ENCODE measurements at places on chromosomes 12 and 14.

- no peak for DNase-seq
These were observed 42.2 kb downstream of the PPFIBP1 start for GRCh38 chr12:27566159-27566558.

DNA sequence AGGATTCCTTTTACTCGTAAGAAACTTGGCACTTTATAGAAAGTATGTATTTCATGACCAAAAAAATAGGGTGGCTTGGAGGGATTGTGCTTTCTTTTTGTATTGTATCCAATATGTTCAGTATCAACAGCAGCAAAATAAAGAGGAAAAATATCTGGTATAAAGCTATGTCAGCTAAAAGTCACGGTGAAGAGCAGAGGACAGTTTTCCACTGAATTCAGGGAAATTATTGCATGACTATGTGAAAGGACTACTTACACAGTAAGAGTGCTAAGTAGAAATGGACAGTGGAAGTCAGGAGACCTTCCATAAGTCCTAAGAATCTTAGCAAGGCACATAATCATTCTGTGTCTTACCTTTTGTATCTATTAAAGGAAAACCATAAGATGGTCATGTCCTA lies 19.3 kb downstream of the TSHR start:
- no peak for DNase-seq

- DNase-seq, result no peak
These were observed 9.6 kb upstream of the ENDOU start for GRCh38 chr12:47734725-47735480.

- DNase-seq, result no peak
These were observed 883.7 kb downstream of the GALC start for GRCh38 chr14:87109271-87109670.

DNA sequence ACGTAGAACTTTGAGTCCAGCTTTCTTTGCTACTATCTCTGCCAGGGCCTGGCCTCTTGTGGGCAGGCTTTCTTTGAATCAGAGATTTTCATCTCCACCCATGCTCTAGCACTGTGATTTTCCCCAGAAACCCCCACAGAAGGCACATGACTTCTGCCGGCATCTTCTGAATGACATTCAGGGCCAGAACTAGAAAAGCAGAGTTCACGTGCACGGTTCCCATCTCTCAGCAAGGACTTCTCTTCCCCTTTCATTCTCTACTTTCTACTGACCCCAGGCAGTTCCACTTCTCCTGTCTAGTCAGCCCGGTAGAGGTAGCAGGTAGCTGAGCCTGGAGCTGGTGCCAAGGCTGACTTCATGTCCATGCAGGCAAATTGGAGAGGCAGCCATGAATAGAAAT lies 26.9 kb downstream of the BATF start:
- no peak for DNase-seq

DNA sequence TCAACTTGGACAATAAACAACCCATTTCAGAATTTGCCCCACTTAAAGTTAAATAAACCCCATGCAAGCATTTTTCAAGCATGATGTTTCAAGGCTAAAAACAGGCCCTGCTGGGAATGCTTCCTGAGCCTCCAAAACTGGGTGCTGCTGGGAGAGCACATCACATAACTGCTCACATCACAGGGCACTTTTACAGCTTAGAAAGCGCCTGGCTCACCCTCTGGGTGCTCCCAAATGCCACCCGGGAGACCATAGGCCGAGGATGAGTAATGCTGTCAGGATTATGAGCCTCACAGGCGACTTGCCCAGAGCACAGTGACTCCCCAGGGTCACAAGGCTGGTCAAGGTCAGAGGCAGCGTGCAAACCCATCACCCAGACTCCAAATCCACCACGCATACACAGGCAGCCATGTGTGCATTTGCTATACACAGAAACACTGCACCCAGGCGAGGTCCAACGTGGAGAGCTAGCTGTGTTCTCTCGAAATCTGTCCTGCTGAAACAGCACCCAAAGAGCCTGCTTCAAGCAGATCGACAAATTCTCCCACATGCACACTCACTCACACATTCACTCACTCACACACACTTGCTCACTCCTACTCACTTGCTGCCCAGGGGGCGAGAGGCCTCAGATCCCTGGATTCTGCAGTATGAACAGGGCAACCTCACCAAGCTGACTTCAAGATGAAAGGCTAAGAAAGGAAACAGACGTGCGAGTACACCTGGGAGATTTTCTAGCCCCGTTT lies 58.7 kb downstream of the ITPK1 start:
- no peak for DNase-seq

GRCh38 chr14:47278233-47278842 lies 397.1 kb downstream of the MDGA2 start:
- DNase-seq, result no peak

GRCh38 chr12:71710276-71711125 lies 24.6 kb downstream of the TMEM19 start:
- DNase-seq, result no peak

- DNase-seq, result no peak
These were observed 64.5 kb downstream of the TMTC3 start for GRCh38 chr12:88206601-88207000.

GRCh38 chr12:42421844-42422779 lies 96.1 kb downstream of the PPHLN1 start:
- no peak for DNase-seq

- DNase-seq, result no peak
These were observed 799 bp downstream of the THTPA start for GRCh38 chr14:23556700-23557440.

GRCh38 chr14:77909911-77910310 lies 110.0 kb downstream of the ADCK1 start:
- no peak for DNase-seq

GRCh38 chr12:3532931-3533702 lies 42.1 kb downstream of the PRMT8 start:
- DNase-seq, result no peak

GRCh38 chr12:121751034-121751433 lies 38.5 kb downstream of the TMEM120B start:
- no peak for DNase-seq

GRCh38 chr12:31853977-31854376 lies 105.2 kb upstream of the RESF1 start:
- DNase-seq, result no peak

DNA sequence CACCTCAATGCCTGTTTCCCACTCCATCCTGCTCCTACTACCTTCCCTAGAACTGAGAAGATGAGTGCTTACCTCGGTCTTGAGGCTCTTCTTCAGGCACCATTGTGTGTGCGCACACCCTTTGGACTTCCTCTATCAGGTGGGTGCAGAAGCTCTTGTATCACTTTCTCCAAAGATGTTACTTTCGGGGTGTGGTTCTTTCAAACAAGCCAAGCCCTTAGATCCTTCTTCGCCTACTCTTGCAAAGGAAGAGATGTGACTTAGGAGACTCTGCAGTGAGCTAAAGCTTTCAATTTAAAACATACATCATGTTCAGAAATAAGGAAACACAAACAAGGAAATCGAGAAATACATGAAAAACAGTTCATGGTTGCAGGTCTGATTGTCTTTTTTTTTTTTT lies at the start of gene CLEC4C:
CLEC4C (minus strand) TSS at position 130 of the 400 bp plus-strand sequence; CDS start at position 103, 27 bp downstream.
- DNase-seq, result no peak

GRCh38 chr12:53051881-53052412 lies 2.1 kb downstream of the TNS2 start:
- DNase-seq, result no peak

GRCh38 chr12:50151047-50151687 lies 16.0 kb downstream of the CERS5 start:
- no peak for DNase-seq

GRCh38 chr12:57940052-57940914 lies 1.1 kb upstream of the ATP23 start:
- DNase-seq, result no peak

- no peak for DNase-seq
These were observed 224.4 kb downstream of the KSR2 start for GRCh38 chr12:117744418-117744817.

DNA sequence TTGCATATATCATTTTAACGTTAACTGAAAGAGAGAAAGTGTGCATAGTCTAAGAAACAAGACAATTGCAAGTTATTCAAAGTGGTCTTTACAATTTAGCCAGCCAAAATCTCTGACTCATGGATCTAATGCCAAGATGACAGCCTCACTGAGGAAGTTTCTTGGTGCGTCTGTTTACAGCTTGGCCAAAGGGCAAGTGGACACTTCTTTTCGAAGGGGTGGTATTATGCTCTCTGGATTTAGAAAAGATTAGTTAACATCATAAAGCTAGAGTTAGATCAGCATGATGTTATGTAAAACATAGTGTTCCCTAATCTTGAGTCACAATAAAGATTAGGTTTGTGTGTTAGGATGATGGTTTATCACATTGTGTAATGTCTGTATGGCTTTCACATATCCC lies 51.5 kb upstream of the SLC2A13 start:
- no peak for DNase-seq

DNA sequence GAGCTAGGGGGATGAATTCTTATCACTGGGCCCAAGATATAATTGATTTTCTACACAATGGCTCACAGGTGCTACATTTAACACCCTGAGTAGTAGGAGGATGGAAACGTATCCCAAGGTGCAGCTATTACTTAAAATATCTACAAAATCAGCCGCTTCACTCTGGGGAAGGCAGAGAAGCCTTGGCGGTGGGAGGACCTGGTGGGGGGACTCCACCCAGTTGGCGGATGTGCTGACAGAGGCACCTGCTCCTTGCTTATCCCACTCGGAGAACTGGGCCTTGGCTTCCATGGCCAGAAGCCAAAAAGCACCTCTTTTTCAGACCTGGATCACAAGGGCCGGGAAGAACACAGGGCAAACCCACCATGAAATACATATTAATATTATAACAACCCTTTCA lies 106.3 kb downstream of the OTX2 start:
- no peak for DNase-seq

GRCh38 chr12:131366261-131366871 lies 344.5 kb upstream of the SFSWAP start:
- no peak for DNase-seq
